ENCODE measurements at places on chromosomes 1 and 21. TPM values are rescaled to one million over a fixed set of nuclear protein-coding genes. Genes with fewer than 3 reads are reported as not detected.

The APOBEC4 gene
- total RNA-seq: not detected

The CCDC181 gene
- not detected for total RNA-seq

The AADACL3 gene
- not detected for total RNA-seq

The S100A3 gene
- not detected for total RNA-seq

The ERG gene
- not detected for total RNA-seq

The EPS8L3 gene
- total RNA-seq: not detected

The LCE1B gene
- not detected for total RNA-seq

The C1orf141 gene
- total RNA-seq: not detected

The GNG4 gene
- 0.18 TPM for total RNA-seq

The SAMD13 gene
- total RNA-seq: not detected

The CRP gene
- not detected for total RNA-seq

The PLA2G2C gene
- total RNA-seq: 0.40 TPM

The SLC45A1 gene
- total RNA-seq: 0.25 TPM

The IGSF5 gene
- total RNA-seq: not detected

The NCSTN gene
- total RNA-seq: 64.5 TPM

The ARMH1 gene
- 21.2 TPM for total RNA-seq

The LDLRAD1 gene
- not detected for total RNA-seq

The TMEM200B gene
- not detected for total RNA-seq

The C1orf35 gene
- 18.9 TPM for total RNA-seq

The FGR gene
- total RNA-seq: not detected

The AQP10 gene
- not detected for total RNA-seq

The REN gene
- total RNA-seq: not detected

The AIRE gene
- 0.58 TPM for total RNA-seq

The LORICRIN gene
- not detected for total RNA-seq

The SELL gene
- 316 TPM for total RNA-seq

The TAS1R1 gene
- not detected for total RNA-seq

The HNRNPCL1 gene
- total RNA-seq: not detected

The BSND gene
- total RNA-seq: 0.08 TPM

The MXRA8 gene
- 0.18 TPM for total RNA-seq

The PLEKHA6 gene
- total RNA-seq: not detected

The FABP3 gene
- not detected for total RNA-seq

The ELAPOR1 gene
- 4.1 TPM for total RNA-seq

The RAB42 gene
- total RNA-seq: not detected

The CAMK1G gene
- total RNA-seq: not detected

All from activated CD4-positive, alpha-beta memory T cell treated with anti-CD3 and anti-CD28 coated beads, Interleukin-2, amount 10 ng/mL, durations not matched to agents 7 days and 5 days (primary cell).